Nucleus accumbens (tissue), 56 donors: ENCODE measurements at places on chromosomes 6 and 20.

GRCh38 chr6:147514831-147515230 lies 6.3 kb downstream of the SAMD5 start:
- no peak for DNase-seq

GRCh38 chr6:5167501-5167900 lies 82.4 kb downstream of the PPP1R3G start:
- DNase-seq: no peak

DNA sequence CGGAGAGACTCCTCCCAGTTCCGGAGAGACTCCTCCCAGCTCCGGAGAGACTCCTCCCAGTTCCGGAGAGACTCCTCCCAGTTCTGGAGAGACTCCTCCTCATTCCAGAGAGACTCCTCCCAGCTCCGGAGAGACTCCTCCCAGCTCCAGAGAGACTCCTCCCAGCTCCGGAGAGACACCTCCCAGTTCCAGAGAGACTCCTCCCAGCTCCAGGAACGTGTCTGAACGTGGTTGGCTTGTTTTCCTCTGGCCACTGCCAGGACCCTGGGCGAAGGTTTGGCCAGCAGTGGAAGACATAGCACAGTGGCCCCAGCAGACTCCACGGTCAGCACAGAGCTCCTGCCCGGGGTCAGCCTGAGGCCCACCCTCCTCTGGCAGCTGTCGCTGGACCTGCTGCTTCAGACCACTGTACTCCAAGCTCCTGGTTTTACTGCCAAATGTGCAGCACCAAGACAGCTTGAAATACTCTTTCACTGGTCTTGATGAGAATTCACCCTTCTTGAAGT lies 122.3 kb upstream of the AFDN start:
- DNase-seq: no peak

DNA sequence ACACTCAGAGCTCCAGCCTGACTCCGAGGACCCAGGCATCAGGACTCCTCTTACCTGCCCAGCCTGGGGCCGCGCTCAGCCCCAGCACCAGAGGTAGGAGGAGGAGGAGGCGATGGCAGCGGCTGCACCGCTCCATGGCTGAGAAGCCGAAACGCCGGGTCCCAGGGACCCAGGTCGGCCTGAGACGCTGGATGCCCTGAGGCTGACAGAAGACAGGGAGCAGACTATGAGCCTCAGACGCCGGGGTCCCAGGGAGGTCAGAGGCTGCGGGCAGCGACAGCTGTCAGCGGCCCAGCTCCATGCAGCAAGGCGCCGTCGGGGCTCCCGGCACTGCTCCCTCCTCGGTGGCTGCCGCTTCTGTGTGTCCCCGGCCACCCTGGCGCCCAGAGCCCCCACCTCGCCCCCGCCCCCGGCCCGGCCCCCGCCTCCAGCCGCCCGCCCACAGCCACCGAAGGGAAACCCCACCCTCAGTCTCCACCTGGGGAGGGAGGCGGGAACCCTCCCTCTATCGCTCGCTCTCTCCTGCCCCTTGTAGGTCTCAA lies at the start of gene COL11A2:
Gene COL11A2, minus strand, starts transcription at position 363 of the 542 bp plus-strand sequence. Its CDS starts 227 bp downstream, at position 136.
- no peak for DNase-seq

DNA sequence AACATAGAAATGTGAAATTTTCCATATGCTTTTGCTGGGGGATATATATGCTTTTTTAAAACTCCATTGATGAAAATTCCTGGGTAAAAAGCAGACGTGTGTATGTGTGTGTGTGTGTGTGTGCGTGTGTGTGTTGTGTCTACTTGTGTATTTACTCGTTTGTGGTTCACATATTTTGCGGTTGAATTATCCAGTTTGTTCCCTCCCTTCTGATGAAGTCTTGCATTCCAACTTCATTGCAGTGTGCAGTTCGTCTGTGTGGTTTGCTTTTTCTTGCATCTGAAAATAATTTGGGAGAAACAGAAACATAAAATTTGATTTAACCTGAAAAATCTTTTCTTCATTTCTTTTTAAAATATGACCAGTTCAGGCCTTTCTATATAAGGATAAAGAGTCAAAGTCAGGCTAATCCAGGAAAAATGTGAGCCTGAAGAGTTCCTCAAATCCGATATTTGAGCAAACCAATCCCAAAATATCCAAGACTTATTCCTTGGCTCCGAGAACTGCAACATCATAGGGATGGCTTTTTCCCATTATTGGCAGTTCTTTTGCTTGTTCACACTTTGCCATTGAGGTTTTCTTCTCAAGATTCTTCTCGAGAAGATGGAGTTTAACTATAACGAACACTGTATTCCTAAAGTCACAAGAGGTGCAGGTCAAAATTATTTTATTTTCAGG lies 202.2 kb upstream of the CCN2 start:
- no peak for DNase-seq

DNA sequence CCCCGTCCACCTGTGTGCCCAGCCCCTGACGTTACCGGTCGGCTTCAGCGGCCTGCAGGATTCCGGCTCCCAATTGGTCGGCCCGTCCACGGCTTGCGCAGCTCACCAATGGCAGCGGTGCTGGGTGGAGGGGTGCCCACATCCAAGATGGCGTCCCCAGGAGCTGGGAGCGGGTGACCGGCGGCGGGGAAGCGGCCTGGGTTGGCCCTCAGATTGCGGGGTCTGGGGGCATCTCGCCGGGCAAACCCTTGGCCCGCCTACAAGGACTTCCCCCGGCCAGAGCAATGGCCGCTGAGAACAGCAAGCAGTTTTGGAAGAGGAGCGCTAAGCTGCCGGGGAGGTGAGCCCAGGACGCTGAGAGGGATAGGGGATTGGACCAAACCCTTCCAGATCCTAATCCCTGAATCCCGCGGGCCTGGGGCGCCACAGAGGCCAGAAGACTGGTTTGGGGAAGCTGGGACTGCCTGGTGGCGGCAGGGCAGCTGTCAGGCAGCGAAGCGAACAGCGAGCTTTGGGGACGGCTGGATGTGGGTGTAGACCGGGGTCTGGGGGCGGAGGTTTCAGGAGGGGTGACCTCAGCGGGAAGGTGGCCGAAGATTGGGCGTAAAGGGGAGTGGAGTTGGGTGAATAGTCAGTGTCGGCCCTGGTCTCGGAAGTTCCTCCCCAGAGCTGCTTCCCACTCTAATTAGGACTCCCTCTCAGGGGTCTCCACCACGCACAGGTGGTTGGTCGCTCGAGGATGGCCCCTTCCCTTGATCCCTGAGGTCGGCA lies at the start of the genes TBC1D22B and TMEM217:
Gene TBC1D22B, plus strand, starts transcription at position 139 of the 771 bp plus-strand sequence. Its CDS starts 146 bp downstream, at position 285.
Gene TMEM217, minus strand, starts transcription at position 511 of the 771 bp plus-strand sequence. CDS start 39,114 bp downstream, outside the sequence.
- DNase-seq: peak; percentile 95

GRCh38 chr6:152316024-152316423 lies 321.1 kb downstream of the SYNE1 start:
- no peak for DNase-seq

- no peak for DNase-seq
Measured at GRCh38 chr6:41228616-41229015, 467 bp downstream of the TREML4 start.

GRCh38 chr20:4957939-4958362 lies 43.4 kb downstream of the SLC23A2 start:
- no peak for DNase-seq

DNA sequence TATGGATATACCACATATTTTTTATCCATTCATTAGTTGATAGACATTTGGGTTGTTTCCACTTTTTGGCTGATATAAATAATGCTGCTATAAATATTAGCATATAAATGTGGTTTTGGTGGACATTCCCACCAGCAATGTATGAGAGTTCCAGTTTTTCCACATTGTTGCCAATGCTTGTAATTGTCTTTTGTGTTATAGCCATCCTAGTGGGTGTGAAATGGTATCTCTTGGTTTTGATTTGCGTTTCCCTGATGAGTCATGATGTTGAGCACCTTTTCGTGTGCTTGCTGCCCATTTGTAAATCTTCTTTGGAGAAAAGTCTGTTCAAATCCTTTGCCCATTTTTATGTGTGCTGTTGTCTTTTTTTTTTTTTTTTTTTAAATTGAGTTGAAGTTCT lies 54.4 kb downstream of the DHX35 start:
- DNase-seq: no peak

GRCh38 chr6:24274441-24275083 lies 83.3 kb downstream of the DCDC2 start:
- no peak for DNase-seq
